ENCODE measurements at places on chromosomes 2 and 18. TPM values are rescaled to one million over a fixed set of nuclear protein-coding genes. Genes with fewer than 3 reads are reported as not detected.

- no peak for DNase-seq
These were observed 253.2 kb upstream of the CTAGE1 start for GRCh38 chr18:22670914-22671313.

DNA sequence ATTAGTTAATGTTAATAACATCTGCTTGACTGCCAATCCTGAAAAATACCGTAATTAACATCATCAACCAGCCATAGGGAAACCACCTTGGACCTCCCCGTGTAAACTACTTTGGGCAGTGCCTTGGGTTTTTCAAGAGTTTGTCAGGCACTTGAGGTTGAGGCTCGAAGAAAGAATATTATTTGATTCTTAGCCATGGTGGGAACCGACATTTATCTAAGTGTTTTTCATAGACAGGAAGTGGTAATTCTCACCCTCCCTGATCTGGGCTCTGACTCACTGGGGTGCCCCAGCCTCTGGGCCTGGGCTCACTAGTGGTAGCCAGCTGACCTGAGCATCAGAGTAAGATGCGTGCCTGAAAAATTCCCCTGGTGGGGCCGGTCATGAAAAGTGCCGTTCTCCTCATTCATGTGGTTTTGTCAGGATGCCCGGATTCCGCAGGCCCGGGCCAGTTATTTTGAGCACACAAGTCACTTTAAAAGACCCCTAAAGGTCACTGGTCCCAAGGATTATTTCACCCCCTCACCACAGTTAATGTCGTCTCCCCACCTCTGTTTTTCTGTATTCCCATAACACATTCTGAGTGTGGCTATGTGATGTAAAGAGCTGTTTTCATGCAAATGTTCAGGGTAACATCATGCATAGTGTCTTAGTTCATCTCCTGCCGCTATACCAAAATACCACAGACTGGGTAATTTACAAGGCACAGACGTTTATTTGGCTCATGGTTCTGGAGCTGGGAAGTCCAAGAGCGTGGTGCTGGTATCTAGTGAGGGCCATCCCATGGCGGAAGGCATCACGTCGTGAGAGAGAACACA is 21.6 kb upstream of the SPATA3 start:
- DNase-seq: peak; percentile 30

DNA sequence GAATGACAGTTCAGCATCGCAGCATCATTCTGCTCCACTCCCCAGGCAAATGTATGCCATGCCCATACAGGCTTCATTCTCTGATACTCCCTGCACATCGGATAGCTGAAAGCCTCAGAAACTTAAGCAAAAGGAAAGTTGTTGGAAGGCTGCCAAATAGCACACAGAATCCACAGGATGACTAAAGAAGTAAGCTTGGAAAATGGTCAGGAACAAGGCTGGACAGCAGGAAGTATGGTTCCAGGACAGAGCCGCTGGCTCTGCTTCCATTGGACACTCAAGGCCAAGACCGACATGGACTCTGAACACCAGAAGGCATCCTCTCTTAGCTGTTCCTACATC is 256.5 kb downstream of the CDH20 start:
- no peak for DNase-seq

- DNase-seq: no peak
These were observed 23.1 kb downstream of the PRPF40A start for GRCh38 chr2:152694161-152694661.

The EGR4 gene
- total RNA-seq: 0.07 TPM

The FTCDNL1 gene
- 0.06 TPM for total RNA-seq

The C2orf78 gene
- not detected for total RNA-seq
